AG08395 (cell line): ENCODE measurements at places on chromosomes 7 and 10.
A peak's percentile ranks its signal among the peaks of the same experiment; 100 is the strongest.

GRCh38 chr7:104005197-104005596, 15.7 kb upstream of the RELN start:
- DNase-seq = no peak

DNA sequence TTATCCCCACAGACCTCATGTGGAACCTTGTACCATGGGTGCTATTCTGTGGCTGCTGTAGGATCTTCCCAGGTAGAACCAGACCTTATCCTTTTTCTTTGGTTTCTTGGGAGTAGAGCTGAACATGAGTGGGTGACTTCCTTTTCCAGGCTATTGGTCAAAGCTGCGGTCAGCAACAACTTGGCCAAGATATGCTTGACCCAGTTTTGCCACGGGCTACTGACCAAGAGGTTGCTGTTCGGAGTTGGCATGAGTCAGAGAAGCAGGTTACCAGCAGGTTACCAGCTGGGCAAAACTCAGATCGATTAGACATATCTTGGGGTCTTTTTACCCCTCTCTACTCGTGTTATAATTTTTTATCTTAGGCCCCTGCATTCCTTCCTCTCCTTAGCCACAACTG, 36.7 kb upstream of the HDAC9 start:
- peak; percentile 14 for DNase-seq

DNA sequence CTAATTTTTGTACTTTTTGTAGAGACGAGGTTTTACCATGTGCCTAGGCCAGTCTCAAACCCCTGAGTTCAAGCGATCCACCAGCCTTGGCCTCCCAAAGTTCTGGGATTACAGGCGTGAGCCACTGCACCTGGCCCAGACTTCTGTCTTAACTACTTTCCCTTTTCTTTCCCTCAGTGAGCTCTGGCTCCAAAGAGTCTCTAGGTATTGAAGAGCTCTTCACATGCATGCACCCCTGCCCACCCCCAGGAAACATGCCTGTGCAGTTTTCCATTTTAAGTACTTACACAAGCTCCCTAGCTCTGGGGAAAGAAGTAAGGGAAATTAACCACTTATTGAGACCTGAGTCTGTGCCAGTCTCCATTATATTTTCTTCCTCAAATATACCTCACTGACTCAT, 2.0 kb downstream of the MYOZ1 start:
- no peak for DNase-seq

DNA sequence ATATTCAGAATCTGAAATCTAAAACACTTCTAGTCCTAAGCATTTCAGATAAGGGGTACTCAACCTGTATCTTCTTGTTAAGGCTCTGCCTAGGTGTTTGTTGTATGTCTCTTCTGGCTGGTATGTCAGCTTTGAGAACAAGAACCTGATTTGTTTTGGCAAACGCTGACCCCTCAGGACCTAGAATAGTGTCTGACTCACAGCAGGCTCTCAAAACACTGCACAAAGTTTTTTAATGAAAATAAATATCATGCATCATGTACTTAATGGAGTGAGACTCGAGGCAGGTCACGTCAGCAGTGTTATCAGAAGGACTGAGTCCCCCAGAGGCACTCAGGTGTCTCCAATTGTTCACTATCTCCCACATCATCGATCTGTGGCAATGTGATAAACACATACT, 99.1 kb downstream of the GLI3 start:
- no peak for DNase-seq

DNA sequence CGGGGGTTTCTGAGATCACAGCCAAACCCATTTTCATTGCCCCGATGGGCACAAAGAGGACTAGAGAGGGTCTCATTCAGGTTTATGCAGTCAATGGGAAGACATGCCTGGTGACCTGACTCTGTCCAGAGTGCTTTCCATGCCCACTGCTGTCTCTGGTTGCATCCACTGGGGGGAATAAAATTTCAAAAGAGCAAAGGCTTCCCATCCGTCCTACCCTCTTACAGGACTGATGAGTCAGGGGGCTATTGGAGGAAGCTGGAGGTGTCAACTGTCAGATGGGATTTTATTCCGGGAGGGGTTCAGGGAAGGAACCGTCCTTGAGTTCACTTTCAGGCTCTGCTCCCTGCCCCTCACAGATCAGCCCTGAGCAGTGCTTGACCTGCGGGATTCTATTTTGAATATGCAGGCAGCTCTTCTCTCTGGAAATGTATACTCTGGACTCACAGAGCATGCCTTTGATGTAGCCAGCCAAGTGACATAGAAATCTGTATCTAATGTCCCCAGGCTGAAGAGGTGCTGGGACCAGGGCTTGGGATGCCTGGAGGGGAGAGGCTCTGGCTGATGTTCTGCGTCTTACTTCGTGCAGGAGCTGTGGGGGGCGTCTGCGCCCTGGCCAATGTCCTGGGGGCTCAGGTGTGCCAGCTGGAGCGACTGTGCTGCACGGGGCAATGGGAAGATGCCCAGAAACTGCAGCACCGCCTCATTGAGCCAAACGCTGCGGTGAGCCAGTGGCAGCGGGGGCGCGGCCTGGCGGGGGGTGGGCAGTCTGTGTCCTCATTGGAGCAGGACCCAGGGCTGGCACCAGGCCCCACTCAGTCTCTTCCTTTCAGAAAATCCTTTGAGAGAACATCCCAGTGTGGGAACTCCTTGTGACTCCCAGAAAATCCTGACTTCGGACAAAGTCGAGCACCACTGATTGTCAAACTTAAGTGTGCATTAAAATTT, 12.0 kb downstream of the C10orf62 start:
- DNase-seq = no peak

DNA sequence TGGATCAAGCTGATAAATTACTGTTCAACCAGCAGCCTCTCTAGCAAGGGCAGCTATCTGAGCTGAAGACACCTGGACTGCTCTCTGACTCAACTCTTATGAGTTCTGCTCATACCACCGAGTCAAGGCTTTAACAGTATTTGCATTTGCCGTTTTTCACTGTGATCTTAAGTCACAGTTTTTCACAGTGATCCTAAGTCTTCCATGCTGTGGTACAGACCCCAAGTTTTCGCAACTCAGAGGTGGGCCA, 31.3 kb downstream of the PIP4K2A start:
- DNase-seq = no peak

DNA sequence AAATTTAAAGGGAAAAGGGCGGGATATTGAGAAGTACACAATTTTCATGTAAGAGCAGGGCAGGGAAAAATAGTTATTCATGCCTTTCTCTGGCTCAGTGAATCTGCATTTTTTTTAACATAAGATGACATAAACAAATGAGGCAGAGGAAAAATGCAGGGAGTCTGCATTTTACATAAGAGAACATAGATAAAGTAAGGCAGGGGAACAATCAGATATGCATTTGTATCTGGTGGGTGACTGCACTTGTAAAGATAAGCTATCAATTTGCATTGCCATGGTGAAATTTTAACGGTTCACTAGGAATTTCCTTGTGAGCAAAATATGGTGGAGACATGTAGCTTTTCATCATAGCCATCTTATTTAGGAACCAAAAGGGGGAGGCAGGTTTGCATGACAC, 33.5 kb downstream of the ALOX5 start:
- no peak for DNase-seq

- DNase-seq = no peak
These were observed 163.6 kb downstream of the PPP1R17 start for GRCh38 chr7:31850601-31851000.

DNA sequence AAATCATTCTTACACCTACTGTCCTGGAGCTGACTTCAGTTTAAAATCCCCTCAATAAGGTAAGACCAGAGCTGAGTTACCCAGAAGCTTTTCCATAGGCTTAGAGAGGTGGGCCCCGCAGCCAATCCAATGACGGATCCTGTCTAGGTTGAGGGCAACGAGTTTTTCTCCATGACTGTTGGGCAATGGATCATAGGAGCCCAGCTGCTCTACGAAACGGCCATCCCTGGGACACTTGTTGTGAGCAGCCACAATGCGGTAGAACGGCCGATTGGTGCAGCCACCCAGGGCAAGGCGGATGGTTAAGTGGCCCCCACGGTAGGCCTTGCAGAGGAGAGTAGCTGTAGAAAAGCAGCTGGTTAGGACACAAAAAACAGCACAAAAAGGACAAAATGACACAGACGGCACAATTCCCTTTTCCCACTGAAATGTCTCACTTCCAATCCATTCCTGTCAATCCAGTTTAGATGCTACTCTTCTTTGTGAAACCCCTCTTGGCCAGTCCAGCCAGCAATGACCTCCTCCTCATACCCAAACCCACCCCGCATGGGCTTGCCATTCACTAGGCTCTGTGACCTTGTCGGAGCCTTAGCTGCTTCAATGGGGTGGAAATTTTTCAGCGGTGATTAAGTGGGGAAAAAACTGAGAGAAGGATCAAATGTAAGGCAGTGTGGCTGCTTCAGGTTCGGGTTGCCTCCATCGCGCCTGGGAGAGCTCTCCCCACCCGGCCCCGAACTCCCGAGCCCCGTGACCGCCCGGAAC, 580 bp downstream of the MRPS16 start:
- no peak for DNase-seq

GRCh38 chr7:117047496-117047895, 94.2 kb downstream of the ST7 start:
- DNase-seq = no peak

- no peak for DNase-seq
These were observed 245.9 kb downstream of the SKAP2 start for GRCh38 chr7:26618449-26618848.

DNA sequence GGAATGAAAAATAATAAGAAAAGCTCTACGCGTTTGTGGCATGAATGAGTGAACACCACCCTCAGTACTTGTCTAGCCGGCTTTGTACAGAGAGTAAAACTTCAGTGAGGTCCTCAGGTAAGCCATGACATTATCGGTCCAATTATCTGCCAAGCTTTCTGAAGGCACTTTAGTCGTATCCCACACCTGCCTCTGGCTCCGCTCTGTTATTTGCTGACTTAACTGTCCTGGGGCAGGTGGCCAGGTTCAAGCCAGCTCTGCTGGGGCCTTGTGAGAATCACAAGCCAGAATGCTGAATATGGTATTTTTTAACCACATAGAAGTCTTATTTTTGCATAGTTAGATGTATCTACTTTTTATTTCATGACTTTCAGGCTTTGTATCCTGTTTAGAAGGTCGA, 66.0 kb upstream of the FHIP2A start:
- no peak for DNase-seq

- no peak for DNase-seq
These were observed 34.9 kb upstream of the INPP5A start for GRCh38 chr10:132502544-132503300.
